ENCODE measurements at places on chromosomes 5 and 9.

- DNase-seq = no peak
These were observed 182.1 kb downstream of the SNCAIP start for GRCh38 chr5:122494109-122494508.

DNA sequence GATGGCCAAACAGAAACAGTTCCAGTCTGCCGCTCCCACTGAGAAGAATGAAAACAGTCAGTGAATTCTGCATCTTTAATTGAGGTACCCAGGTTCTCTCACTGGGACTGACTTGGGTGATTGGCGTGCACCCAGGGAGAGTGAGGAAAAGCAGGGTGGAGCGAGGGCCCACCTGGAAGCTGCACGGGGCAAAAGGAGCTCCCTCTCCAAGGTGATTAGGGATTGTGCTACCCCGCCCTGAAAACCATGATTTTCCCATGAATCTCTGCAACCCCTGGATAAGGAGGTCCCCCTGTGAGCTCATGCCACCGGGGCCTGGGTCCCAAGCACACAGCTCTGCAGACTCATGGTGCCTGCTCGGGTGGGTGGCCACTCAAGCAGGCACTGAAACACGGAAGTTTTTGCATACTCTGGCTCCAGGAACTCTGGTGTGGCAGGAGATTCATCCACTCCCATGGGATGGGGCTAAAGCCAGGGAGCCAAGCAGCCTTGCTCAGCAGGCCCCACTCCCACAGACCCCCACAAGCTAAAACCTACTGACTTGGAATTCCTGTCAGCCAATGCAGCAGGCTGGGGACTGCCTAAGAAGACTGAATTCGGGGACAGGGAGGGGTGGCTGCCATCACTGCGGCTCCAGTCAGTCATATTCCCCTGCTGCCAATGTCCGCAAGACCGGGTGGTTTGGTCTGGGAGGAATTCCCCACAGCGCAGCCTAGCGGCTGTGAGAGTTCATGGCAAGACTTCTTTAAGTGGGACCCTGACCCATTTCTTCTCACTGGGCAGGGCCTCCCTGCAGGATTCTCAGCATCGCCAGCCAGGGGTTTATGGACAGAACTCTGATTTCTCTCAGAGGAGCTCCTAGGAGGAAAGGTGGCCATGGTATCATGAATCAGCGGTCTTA, 652.2 kb upstream of the RGMB start:
- DNase-seq = no peak

- no peak for DNase-seq
These were observed 6.6 kb upstream of the ERBIN start for GRCh38 chr5:65919773-65920172.

DNA sequence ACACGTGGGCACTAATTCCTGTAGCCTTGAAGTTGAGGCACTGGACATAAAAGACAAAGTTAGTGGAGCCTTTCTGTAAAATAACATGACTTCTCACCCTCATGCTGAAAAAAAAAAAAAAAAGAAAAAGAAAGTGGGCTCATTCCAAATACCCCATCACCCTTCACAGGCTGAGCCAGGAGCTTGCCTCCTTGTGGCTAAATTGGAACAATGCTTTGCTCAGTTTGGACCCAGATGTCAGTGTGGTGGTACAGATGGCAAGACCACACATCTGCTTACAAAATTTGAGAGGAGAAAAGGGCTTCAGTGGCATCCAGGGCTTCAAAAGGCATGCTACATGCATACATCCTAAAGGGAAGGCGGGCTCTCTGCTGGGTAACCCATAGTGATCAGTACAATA, 342.8 kb downstream of the EBF1 start:
- DNase-seq = no peak

- DNase-seq = no peak
These were observed 52.1 kb downstream of the SEMA6A start for GRCh38 chr5:116522356-116523136.

Data from mucosa of gallbladder (tissue), 1 donor.